Gastrocnemius medialis (tissue), 4 donors: ENCODE measurements at places on chromosomes 2 and 18.

- H3K4me3 ChIP-seq: no peak overlapping the region
- no peaks in the 10 kb centered on the region for H3K4me1 ChIP-seq
- DNase-seq: no peak
- no peaks in the 10 kb centered on the region for H3K27me3 ChIP-seq
- no peaks in the 10 kb centered on the region for H3K36me3 ChIP-seq
- H3K27ac ChIP-seq: no peak overlapping the region
These were observed 52.0 kb downstream of the ARL4C start for GRCh38 chr2:234444893-234445292.

- no peaks in the 10 kb centered on the region for H3K27me3 ChIP-seq
- H3K4me1 ChIP-seq: no peaks in the 10 kb centered on the region
- no peak for DNase-seq
- H3K27ac ChIP-seq: no peak overlapping the region
- no peak overlapping the region for H3K4me3 ChIP-seq
- H3K36me3 ChIP-seq: no peaks in the 10 kb centered on the region
These were observed 144.7 kb upstream of the PGAP1 start for GRCh38 chr2:197071213-197071612.

DNA sequence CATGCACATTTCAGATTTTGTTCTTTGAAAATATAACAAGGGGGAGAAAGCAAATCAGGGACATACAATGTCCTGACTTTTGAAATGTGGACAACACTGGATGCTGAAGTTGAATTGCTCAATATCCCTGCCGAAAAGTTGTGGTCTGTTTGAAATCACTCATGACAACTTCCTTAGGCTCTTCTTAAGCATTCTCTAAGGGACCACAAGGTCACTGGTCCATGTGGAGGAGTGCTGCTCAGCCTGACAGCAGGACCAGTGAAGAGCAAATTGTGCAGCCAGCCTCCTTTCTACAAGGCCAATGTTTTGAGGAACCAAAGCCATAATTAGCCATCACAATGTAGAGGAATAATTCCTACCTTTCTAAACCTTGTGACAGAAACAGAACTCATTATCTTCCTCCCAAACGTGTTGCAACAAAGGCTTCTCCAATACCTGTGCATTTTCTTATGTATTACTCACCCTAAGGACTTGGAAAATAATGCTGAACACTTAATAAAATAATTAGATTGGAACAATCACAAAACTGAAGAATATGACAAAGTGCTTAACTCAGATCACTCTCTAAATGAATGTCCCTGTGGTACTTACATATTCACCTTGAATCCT is 1477.6 kb upstream of the NXPH2 start:
- H3K36me3 ChIP-seq: no peaks in the 10 kb centered on the region
- H3K27ac ChIP-seq: no peak overlapping the region
- DNase-seq: no peak
- H3K27me3 ChIP-seq: no peaks in the 10 kb centered on the region
- no peaks in the 10 kb centered on the region for H3K4me1 ChIP-seq

DNA sequence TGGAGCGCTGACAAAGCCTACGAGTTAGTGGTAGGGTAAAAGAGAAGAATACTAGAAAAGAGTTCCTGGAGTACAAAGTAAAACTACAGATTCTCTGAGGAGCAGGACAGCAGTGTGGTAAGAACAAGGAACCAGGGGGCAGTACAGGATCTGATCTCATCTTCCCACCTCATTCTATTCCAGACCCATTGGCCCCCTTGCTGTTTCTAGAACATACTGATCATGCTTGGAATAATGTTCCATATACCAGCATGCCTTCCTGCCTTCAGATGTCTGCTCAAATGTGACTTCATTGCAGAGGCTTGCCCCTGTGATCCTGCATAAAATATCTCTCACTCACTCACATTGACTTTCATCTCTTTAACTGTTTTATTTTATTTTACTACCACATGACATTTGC is 19.3 kb downstream of the MSGN1 start:
- no peaks in the 10 kb centered on the region for H3K27me3 ChIP-seq
- H3K36me3 ChIP-seq: no peaks in the 10 kb centered on the region
- H3K4me3 ChIP-seq: no peak overlapping the region
- no peak for DNase-seq
- no peaks in the 10 kb centered on the region for H3K4me1 ChIP-seq

- H3K27me3 ChIP-seq: no peaks in the 10 kb centered on the region
- H3K27ac ChIP-seq: no peak overlapping the region
- DNase-seq: no peak
- no peaks in the 10 kb centered on the region for H3K36me3 ChIP-seq
- no peak overlapping the region for H3K4me3 ChIP-seq
These were observed 126.4 kb downstream of the MAIP1 start for GRCh38 chr2:200081811-200082210.
